ENCODE measurements at places on chromosomes 2 and 18.

GRCh38 chr2:240216167-240216566, 75.7 kb upstream of the OTOS start:
- DNase-seq, result no peak

GRCh38 chr18:55361492-55362250, 226.3 kb downstream of the TCF4 start:
- no peak for DNase-seq

DNA sequence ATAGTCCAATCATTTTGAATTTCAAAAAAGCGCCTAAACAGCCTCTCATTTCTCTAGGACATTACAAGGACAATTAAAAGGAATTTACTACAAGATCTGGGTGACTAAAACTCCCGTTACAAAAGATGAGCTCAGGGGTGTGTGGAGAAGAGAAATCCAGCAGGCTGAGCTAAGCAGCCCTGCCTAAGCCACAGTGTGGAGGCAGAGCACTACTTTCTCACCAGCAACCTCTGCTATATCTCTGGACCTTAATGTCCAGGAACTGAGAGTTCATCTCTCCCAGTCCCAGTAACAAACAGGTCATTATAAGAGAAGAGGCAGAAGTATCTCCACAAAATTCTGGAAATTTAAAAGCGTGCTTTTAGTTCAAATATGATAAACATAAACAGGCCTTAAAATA, 18.9 kb upstream of the ANKRD62 start:
- no peak for DNase-seq

- no peak for DNase-seq
Measured at GRCh38 chr2:176172007-176172894, 15.1 kb downstream of the HOXD3 start.

- DNase-seq, result no peak
Measured at GRCh38 chr2:53434466-53434865, 333.1 kb upstream of the CHAC2 start.

- DNase-seq, result no peak
Measured at GRCh38 chr18:5524660-5525059, 19.1 kb downstream of the EPB41L3 start.

- no peak for DNase-seq
Measured at GRCh38 chr2:229920011-229920641, 1.7 kb downstream of the TRIP12 start.

DNA sequence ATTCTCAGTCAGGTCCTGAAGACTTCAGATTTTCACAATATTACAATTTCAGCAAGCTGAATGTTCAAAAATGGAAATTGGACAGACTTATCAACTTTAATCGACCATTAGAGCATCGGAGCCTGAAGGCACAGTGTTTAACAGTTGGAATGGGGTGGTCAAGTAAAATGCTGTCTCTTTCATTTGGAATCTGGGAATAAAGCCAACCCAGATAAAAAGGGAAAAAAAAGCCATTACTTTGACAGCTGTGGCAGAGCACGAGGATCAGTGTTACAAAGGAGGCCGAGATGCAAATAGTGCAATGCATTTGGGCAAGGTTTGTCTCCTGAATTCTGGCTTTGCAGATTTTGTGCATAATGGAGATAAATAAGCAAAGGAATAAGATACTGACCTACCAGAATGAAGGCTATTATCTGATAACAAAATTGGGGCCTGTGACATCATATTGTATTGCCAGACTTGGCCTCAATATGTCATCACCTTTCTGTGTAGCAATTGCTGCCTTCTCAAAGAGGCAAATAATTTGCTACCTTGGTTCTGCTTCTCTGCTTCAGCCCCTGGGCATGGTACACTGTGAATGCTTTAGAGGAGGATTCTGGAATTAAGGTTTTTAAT, 277.5 kb upstream of the KLHL29 start:
- DNase-seq, result no peak

GRCh38 chr2:10410823-10411437, 37.2 kb downstream of the ODC1 start:
- DNase-seq, result no peak
